ENCODE measurements at places on chromosomes 5 and 9. TPM values are rescaled to one million over a fixed set of nuclear protein-coding genes. Genes with fewer than 3 reads are reported as not detected.
A peak's percentile ranks its signal among the peaks of the same experiment; 100 is the strongest.

GRCh38 chr9:28471261-28471660 lies 898.0 kb upstream of the C9orf72 start:
- no peak for DNase-seq

DNA sequence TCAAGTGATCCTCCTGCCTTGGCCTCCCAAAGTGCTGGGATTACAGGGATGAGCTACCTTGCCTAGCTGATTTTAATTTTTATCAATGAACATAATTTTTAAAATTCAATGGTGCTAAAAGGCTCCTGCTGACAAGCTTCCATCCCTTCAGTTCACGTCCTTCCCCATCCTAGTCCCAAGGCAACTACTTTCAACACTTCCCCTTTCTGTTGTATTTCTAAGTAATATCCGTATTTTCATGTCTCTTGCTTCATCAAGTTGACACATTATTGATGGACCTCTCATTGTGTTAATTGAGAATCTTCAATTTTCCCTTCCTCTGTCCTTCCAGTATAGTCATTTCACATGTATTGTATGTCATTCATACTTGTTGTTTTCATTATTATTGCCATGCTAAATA lies 93.8 kb upstream of the RASGRF2 start:
- DNase-seq = no peak

Gene RLN2
- total RNA-seq = 5.1 TPM

DNA sequence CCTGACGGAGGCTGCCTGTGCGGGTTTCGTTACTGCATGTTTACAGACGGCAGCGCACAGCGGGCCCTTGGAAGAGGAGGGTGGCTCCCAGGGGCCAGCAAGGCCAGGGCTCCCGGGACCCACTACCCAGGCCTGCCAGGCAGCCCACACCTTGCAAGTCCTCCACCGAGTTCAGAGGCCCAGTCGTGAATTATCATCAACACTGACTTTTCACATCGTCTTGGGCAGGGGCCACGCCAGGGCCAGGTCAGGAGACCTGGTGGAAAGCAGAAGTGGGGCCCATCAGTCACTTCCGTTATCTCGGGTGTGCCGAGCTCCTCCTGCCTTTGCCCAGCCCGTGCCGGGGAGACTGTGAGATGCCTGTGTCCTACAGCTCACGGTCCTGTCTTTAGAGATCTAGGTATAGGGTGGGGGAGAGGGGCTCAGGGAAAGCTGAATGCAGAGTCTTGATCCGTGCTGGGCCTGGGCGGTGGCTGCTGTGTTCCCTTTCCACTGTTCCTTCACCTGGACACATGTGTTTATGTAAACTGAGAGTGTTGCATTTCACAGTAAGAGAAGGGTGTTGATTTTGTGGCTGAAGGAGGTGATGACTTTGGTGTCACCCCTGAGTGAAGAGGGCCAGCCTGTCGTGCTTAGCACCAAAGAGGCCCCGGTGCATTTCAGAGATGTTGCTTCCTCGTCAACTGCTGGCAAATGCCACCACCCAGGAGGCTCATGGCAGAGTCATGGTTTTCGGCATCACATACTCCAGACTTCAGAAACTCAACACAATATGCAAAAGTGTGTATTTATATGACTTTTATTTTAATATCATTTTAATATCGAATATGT lies 175.2 kb downstream of the GAPVD1 start:
- no peak for DNase-seq

Gene SLCO6A1
- not detected for total RNA-seq

DNA sequence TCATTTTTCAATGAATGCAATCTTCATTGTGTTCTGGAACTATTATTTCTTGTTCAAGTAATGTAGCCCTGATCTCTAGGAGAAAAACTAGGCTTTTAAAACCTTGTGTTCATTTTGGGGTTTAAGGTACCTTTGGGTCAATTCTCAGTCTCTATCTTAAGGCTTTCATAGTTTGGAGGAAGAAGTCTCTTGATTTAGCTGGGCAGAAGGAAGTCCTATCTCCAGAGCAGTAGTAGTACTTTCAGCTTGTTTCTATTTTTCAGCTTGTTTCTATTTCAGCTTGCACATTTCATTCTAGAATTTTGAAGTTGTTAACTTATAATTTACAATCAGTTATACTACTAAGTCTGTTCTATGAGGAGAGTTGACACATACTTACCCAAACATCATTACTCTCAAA lies 15.2 kb downstream of the CSNK1G3 start:
- DNase-seq = no peak

DNA sequence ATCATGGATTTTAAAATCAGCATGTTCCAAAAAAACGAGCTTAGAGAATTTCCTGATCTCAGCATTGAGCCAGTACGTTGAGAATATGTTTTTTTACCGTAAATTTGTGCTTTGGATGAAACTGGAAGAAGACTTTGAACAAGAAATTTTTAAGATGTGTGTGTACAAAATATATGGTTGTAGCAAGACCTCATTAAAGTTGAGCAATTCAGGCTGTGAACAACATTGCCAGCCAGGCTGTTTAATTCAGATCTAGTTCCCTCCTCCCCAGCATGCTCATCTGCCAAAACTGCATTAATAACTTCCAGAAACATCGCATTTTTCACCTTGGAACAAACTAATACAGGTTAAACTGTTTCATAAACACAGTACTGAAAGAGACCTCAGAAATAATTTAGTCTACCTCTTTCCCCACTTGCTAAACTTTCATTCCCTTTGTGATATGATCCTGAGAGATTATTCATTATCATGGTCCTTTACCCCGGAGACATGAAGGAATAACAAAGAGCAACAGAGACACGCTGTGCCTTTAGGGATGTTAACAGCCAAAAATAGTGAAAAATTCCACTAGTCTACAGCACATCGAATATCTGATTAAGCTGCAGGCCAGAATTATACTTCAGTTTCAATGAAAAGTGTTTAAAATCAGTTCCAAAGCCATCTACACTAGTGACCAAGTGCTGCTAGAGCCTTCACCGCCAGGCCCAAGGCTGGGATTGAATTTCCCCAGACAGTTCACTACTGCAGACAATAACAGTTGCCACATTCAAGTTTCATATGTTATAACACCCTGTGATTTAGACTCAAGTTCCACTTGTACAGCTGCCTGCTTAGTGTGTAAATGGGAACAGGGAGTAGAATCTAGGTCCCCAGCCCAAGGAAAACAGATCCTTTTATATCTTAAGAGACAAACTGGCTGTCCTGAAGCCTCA lies 89.6 kb downstream of the EFNA5 start:
- DNase-seq = no peak

DNA sequence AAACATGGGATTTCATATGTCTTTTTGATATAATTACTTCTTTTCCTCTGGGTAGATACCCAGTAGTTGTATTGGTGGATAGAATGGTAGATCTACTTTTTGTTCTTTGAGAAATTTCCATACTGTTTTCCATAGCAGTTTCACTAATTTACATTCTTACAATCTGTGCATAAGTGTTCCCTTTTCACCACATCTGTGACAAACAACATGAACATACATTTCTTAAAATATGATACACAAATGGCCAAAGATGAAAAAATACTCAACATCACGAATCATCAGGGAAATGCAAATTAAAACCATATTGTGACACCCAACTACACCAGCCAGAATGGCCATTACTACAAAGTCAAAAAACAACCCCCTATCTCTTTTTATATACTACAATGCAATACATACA lies 1778.5 kb upstream of the ACO1 start:
- DNase-seq = no peak

DNA sequence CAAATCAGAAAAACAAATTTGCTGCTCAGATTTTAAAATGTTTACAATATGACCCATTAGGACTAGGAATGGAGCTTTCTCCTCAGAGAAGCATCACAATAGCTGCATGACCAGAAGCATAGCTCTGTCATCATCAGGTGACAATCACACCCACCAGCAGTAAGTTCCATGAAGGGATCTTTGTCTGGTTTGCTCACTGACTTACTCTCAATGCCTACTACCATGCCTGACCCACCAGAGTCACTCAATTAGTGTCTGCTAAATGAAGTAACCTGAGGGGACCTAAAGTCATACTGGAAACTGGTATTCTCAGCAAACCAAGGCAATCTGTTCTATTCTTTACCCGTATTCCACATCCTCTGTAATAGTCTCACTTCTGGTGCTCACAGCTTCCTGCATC lies 7.7 kb downstream of the ERMP1 start:
- no peak for DNase-seq

Gene AFF4
- 22.2 TPM for total RNA-seq

GRCh38 chr5:156295431-156295830 lies 31.5 kb upstream of the SGCD start:
- no peak for DNase-seq

DNA sequence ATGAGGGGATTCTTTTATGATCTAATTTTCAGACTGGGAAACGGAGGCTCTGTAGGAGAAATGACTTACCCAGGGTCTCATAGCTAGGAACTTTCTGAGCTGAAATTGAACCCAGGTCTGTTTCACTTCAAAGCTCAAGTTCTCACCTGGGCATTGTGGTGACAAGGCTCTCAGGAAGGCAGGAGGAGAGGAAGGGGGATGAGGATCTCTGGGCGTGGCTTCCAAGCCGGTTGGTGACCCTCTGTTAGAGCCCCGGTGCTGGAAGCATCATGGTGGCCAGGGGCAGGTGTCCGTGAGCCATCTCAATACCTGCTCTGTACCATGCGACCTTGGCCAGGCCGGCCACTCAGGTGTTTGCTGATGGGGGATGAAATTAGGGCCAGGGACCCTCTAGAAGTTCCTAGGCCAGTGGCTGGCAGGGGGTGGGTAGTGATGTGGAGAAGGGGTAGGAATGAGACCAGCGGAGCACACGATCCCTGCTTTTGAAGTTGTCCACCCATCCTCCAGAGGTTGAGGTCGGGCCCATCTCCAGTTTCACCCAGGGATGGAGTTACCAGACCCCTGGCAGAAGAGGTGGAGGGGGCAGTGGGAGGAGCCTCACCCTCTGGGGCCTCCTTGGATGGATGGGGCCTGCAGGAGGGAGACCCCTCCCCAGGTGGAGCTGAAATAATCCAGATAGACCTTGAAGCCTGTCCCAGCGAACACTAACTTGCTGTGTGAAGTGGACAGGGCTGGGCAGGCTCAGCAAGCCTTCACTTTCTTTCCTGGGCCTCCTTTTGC lies 5.9 kb downstream of the CRB2 start:
- DNase-seq = no peak

DNA sequence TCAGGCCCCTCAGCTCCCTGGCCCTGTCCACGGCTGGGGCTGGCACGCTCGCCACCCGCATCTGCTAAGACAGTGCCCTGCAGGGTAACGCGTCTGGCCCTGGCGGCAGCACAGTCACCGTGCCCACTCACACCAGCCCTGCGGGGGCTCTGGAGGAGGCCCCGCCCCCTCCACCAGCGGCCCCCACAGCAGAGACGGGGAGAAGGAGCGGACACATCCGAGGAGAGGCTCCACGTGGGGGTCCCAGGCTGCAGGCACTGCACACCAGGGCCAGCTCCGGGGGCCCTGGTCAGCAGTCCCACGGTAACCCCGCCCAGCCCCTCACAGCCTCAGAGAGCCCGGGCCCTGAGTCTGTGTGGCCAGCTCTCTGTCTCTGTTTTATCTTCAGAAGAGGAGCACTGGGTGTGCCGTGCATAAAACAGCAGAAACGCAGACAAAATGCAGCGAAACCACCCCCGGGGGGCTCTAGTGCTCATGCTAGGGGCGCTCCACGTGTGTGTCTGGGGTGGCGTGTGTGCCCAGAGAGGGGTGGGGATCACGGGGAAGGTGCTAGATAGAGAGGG lies 47.5 kb upstream of the NRARP start:
- no peak for DNase-seq

DNA sequence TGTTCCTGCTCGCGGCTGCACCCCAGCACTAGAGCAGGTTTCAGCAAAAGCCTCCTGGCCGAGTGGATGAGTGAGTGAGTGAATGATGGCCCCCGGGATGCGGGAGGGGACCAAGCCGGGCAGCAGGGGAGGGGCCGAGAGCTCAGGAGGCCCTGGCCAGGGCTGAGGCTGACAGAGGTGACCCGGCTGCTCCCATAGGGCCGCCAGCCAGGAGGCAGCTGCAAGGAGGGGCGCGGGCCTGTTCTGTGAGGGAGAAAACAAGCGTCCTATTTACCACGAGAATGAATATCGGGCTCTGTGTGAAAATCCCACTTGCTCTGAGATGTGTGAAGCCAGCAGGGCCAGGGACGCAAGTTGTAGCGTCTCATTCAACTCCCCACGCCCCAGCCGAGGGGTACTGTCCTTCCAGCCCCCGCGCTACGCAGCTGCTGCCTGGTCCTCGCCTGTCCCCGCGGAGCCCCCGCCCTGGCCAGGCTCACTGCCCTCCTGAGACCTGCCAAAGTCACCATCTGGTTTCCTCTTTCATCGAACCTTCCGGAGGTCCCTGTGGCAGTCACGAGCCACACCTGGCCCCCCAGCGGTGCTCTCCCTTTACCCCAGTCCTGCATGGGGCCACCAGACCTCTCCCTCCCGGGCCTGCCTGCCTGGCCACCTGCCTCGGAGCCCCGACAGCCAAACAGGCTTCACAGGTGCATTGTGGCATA lies 38.8 kb downstream of the RASGEF1C start:
- DNase-seq = no peak

Gene FIBCD1
- total RNA-seq = not detected

Gene NMUR2
- not detected for total RNA-seq

DNA sequence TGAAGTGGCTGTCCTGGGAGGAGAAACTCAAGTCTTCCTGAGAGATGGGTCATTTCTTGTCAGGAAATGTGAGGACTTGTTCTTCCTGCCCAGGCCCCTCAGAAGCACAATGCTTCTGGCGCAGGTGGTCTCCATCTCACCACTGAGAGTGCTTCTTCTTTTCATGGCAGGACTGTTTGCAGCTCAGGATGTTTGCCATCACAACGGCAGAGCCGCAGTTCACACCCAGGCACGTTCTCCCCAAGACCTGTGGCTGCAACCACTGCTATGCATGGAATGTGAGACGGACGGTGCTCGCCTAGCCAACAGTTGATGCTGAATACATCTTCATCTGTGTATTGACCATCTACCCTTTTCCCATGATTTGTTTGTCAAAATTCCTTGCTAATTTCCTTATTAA lies 216.3 kb downstream of the GADD45G start:
- DNase-seq = no peak

Gene RETREG1
- 27.3 TPM for total RNA-seq

DNA sequence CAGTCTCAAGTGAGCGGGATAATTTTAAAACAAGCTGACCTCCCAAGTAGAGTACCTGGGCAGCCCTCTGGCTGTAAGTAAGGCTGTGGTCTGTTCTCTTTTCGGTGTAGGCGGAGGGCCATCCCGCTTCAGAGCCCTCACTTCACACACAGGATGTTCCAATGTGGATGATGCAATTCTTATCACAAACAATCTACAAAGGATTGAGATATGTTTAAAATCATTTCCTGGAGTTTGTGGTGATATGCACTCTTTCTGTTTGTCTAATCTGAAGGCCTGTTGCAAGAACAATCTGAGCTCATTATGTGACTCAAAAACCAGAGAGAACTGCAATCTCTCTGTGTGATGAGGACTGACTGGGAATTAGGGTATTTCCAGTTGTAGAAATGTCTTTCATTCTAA lies 42.5 kb downstream of the ITGA2 start:
- DNase-seq = peak; percentile 49
